Mesenteric fat pad (tissue), 1 donor: ENCODE measurements at places on chromosomes 12 and 14. TPM values are rescaled to one million over a fixed set of nuclear protein-coding genes. Genes with fewer than 3 reads are reported as not detected.
A peak's percentile ranks its signal among the peaks of the same experiment; 100 is the strongest.

The WNT5B gene
- 2.3 TPM for total RNA-seq

The TESPA1 gene
- total RNA-seq: 0.48 TPM

The SSPN gene
- total RNA-seq: 21.1 TPM

The OTOGL gene
- total RNA-seq: not detected

The TRHDE gene
- total RNA-seq: 14.5 TPM

The P3H3 gene
- total RNA-seq: 11.1 TPM

The KRT78 gene
- not detected for total RNA-seq

The KRT5 gene
- total RNA-seq: 3.0 TPM

GRCh38 chr12:67068204-67068731, 200.9 kb upstream of the CAND1 start:
- DNase-seq: no peak

DNA sequence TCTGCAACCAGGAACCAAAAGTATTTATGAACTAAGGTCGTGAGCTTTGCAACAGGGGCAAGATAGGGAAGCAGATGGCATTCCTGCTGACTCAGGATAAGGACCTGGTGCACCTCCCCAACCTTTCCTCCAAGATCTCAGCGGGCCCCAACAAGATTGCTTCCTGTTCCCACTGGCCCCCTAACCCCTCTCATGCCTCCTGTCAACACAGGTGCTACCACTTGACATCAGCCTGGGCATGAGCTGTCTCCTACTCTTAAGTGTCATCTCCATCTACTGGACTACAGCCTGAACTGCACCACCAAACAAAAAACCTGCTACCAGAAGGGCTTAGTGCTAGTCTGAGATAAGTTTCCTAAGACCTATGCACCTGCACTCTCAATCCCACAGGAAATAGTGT, 32.7 kb downstream of the MED6 start:
- no peak for DNase-seq

- no peak for DNase-seq
Measured at GRCh38 chr12:94707892-94708291, 57.5 kb upstream of the TMCC3 start.

- DNase-seq: no peak
Measured at GRCh38 chr12:26636710-26637328, 196.2 kb downstream of the ITPR2 start.

- DNase-seq: no peak
Measured at GRCh38 chr14:45072126-45072525, 11.8 kb upstream of the PRPF39 start.

DNA sequence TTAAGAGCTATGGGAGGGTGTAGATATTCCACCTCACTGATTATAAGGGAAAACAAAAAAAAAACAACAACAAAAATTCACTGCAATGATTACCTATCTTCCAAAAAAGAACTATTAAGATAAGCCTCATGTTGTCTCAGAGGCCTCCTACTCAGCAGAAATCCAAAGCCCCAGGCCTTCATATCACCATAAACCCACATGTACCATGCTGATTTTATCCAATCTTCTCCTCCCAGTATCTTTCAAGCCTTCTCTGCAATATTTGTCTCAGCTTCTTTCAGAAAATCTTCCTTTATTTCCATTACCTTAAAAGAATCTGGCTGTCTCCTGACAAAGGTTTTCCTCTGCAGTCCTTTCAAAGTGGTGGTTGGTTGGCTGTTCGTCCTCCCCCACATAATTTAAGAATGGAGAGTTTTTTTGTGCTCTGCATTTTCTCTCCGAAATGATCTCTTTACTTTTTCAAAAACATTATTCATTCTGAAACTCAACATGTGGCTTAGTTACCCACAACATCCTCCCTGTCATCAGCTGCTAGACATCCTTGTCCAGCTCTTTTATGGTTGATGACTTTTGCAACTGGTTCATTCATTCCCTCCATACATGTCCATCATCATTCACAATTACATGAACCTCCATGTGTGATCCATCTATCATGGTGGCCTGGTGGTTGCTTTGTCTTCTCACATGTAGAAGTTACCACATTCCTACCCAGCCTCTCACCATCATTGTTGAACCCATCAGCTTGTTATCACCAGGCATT, 2.9 kb upstream of the EPYC start:
- no peak for DNase-seq

GRCh38 chr14:52175982-52176502, 91.5 kb upstream of the PTGDR start:
- DNase-seq: no peak

DNA sequence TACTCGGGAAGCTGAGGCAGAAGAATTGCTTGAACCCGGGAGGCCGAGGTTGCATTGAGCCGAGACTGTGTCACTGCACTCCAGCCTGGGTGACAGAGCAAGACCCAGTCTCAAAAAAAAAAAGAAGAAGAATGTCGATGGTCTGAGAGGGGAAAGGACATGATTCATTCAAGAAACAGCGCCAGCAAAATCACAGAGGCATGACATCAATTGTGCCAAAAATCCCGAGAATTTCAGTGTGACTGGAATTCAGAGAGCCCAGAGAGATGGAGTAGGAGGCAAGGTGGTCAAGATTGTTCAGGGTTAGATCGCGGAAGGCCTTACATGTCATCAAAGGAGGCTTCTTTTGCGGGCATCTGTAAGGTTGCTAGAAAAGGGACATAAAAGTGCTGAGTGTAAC, 483.3 kb downstream of the VRK1 start:
- DNase-seq: no peak

DNA sequence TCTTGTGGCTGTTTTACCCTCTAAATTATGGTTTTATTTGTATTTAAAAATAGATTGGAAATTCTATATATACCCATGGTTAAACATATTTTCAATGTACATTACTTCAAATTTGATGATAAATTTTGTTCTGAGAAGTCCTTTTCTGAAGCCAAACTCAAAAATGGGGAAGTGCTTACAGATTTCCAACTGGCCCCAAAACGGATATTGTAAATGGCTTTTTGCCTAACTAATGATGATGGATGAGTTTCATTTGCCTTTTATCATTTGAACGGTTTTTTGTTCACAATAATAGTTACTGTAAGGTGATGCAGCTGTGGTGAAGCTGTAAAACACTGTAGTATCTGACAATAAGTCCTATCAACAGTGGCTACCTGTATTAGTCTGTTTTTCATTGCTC, 136.9 kb downstream of the FUT8 start:
- DNase-seq: no peak

DNA sequence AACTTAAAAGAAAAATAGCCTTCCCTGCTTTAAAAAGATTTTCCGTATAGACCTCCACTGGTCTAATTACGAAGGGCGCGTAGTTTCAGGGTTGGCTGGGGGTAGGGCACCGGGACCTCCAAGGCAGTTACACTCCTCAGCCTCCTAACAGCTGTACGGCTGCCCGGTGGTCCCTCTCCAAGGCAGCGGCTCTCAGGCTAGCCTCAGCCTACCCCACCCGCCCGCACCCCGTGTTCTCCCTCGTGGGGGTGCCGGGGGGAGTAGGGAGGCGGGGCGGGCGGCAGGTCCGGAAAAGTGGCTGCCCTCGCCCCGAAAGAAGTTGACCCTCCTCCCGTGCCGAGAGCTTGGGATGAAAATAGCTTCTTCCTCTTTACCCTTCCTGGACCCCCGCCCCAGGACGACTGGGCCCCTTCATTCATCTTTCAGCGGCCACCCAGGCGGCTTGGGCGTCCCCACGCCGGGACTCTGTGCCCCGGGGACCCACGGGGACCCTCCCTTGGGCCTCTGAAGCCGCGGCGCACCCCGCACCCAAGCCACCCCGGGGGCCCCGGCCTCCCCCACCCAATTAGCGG, 991 bp upstream of the RCOR1 start:
- no peak for DNase-seq

- no peak for DNase-seq
Measured at GRCh38 chr12:85423947-85424346, 143.9 kb downstream of the ALX1 start.

GRCh38 chr14:52874389-52874788, 76.5 kb downstream of the FERMT2 start:
- no peak for DNase-seq

GRCh38 chr14:100620255-100621100, 33.3 kb upstream of the BEGAIN start:
- DNase-seq: peak; percentile 45

DNA sequence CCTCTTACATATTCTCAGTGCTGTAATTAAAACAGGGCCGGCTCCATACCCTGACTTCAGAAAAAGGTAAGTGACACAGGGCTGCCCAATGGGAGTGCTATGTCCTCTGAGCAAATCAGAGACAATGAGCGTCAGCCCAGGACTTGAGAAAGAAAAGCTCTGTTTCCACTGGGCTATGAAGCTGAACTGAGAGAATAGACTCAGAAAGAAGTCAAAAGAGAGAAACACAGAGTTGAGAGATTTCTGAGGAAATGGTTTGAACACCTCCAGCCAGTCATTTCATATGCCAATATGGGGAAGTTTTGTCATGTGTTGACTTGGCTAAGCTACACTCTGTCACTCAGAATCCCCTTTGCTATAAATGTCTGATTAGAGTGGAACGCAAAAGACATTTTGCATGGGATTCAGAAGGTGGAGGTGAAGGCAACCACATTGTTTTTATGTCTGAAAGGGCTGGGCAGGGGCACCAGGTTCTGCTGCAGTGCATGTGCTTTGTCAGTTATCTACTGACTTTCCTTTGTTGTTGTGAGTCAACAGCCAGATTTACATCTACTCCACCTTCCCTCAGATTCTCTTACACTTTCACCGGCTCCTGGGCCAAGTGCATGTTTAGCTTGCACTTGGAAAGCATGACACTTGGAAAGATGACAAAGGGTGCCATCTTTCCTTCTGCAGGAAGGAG, 313.3 kb downstream of the DUSP6 start:
- DNase-seq: no peak

GRCh38 chr14:87966816-87967215, 26.2 kb downstream of the GALC start:
- DNase-seq: no peak

GRCh38 chr12:25155022-25155576, 39.9 kb downstream of the DNAI7 start:
- DNase-seq: no peak

DNA sequence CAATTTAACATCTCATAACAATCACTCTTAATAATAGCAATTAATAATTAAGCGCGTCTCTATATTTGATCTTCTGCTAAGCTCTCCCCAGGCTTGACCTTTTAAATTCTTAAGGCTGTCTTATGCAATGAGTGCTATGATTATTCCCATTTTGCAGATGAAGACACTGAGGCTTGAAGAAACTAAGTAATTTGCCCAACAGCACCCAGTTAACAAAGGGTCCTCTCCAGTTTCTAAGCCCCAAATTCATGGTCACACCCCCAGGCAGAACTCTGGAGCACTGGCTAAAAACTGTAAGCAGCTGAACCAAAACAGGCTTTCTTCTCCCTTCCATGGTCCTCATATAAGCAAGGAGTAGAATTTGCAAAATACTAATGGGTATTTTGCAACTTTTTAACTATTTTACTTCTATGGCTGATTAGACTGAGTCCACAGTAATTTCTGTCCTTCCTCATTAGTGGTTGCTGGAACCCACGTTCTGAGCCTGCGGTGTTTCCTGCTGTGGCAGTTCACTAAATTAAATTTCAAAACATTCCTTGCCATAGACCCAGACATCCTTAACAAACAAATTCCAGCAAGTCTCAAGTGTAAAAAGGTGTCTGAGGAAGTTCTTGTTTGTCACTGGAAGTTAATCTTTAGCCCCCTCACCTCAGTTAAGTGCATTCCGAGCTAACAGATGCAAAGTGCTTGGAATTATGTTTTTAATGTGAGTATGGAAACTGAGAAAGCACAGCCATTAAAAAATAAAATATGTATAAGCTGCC, 76.5 kb downstream of the TMEM132D start:
- DNase-seq: no peak

GRCh38 chr14:96951511-96951910, 154.3 kb downstream of the VRK1 start:
- no peak for DNase-seq

GRCh38 chr14:95524706-95525512, 8.5 kb upstream of the SYNE3 start:
- DNase-seq: no peak

- no peak for DNase-seq
Measured at GRCh38 chr14:100215330-100215885, 23.5 kb upstream of the YY1 start.

GRCh38 chr12:104213952-104214351, 1.6 kb upstream of the TXNRD1 start:
- DNase-seq: no peak
